Type B pancreatic cell (in vitro differentiated cells): ENCODE measurements at places on chromosomes 16 and 17. TPM values are rescaled to one million over a fixed set of nuclear protein-coding genes. Genes with fewer than 3 reads are reported as not detected.

- no peaks in the 10 kb centered on the region for H3K27me3 ChIP-seq
- no peak for DNase-seq
Observed at GRCh38 chr16:11876306-11876705, 25.0 kb upstream of the RSL1D1 start.

GRCh38 chr17:373613-374230 is 21.1 kb upstream of the RPH3AL start:
- DNase-seq, result no peak
- H3K36me3 ChIP-seq, result peaks cover under 1% of the 10 kb centered on the region
- no peak overlapping the region for H3K27ac ChIP-seq

GRCh38 chr16:11857161-11857560 is 5.8 kb upstream of the RSL1D1 start:
- H3K36me3 ChIP-seq, result no peaks in the 10 kb centered on the region
- H3K27me3 ChIP-seq, result no peaks in the 10 kb centered on the region
- no peak overlapping the region for H3K27ac ChIP-seq
- no peaks in the 10 kb centered on the region for H3K4me1 ChIP-seq
- no peak overlapping the region for H3K4me3 ChIP-seq
- DNase-seq, result no peak

GRCh38 chr17:73956595-73957465 is 246.6 kb upstream of the RPL38 start:
- H3K27ac ChIP-seq, result peak overlapping the region; percentile 57
- peaks cover 9% of the 10 kb centered on the region for H3K27me3 ChIP-seq
- no peak overlapping the region for H3K4me3 ChIP-seq

- DNase-seq, result peak; percentile 76
- H3K27ac ChIP-seq, result peak overlapping the region; percentile 89
- H3K4me3 ChIP-seq, result peak overlapping the region; percentile 89
Observed at GRCh38 chr17:31008374-31009041, 37.7 kb downstream of the RNF135 start.

- no peak overlapping the region for H3K4me3 ChIP-seq
- DNase-seq, result no peak
- H3K4me1 ChIP-seq, result peaks cover 32% of the 10 kb centered on the region
- no peak overlapping the region for H3K27ac ChIP-seq
- no peaks in the 10 kb centered on the region for H3K36me3 ChIP-seq
Observed at GRCh38 chr17:73350864-73351263, 39.1 kb upstream of the CDC42EP4 start.

PPP1R27 gene
- not detected in 2 replicates for total RNA-seq

STUB1 gene
- 74.7 and 80.3 TPM in 2 replicates for total RNA-seq

- H3K4me1 ChIP-seq, result peaks cover 13% of the 10 kb centered on the region
- H3K36me3 ChIP-seq, result no peaks in the 10 kb centered on the region
- no peak for DNase-seq
- H3K27ac ChIP-seq, result no peak overlapping the region
Observed at GRCh38 chr16:82329504-82330192, 159.6 kb upstream of the MPHOSPH6 start.
